ENCODE measurements at places on chromosomes 6 and 20.

GRCh38 chr20:45890985-45891983 lies at the start of the genes CTSA and NEURL2:
Gene CTSA, plus strand, starts transcription at chr20:45891335. Its CDS starts 234 bp downstream, at chr20:45891569.
Gene NEURL2, minus strand, starts transcription at chr20:45891208. Its CDS starts 217 bp downstream, at chr20:45890991.
- peaks cover 19% of the 10 kb centered on the region for H3K4me1 ChIP-seq
- H3K36me3 ChIP-seq: peaks cover 20% of the 10 kb centered on the region
- peak; percentile 69 for DNase-seq
- no peaks in the 10 kb centered on the region for H3K27me3 ChIP-seq
- H3K4me3 ChIP-seq: peak within 1 kb of the TSS; percentile 92

DNA sequence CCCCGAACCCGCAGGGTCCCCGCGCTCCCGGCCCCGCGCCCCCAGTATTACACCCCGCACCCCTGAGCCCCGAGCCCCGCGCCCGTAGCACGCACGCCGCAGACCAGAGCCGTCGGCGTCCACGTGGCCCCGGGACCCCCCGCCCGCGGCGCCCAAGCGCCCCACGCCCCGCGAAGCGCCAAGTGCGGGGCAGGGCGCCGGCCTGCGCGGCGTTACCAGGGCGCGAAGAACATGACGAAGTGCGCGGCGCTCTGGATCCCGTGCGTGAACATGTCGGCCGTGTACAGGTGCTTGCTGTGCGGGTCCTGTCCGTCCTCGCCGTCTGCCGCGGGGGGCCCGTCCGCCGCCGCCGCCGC lies 312 bp downstream of the TXNDC5 start:
- H3K4me3 ChIP-seq: no peak overlapping the region
- DNase-seq: no peak
- peaks cover 7% of the 10 kb centered on the region for H3K4me1 ChIP-seq
- H3K36me3 ChIP-seq: no peaks in the 10 kb centered on the region
- H3K27me3 ChIP-seq: no peaks in the 10 kb centered on the region

DNA sequence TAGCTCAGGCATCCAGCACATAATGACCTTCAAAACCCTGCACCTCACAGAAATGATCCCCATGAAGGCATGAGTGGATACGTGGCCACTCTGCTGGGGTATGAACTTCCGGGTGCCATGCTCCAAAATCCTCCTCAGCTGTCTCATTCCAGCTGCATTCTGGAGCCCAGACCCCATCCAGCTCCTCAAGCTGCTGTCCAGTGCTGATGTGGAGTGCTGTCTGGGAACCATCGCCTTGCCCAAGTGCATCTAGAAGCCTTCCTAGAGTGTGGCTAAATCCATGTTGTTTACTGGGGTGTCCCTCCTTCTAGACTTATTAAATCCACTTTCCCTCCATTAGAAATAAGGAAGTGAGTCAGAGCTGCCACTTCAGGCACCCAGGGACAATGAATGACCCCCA lies 130.8 kb upstream of the PTPRT start:
- no peak overlapping the region for H3K27ac ChIP-seq
- H3K4me3 ChIP-seq: no peak overlapping the region
- no peaks in the 10 kb centered on the region for H3K4me1 ChIP-seq
- peaks cover 18% of the 10 kb centered on the region for H3K27me3 ChIP-seq
- no peak for DNase-seq

GRCh38 chr6:163460307-163460782 lies 45.8 kb downstream of the QKI start:
- peak overlapping the region; percentile 96 for H3K27ac ChIP-seq
- H3K36me3 ChIP-seq: peaks cover 10% of the 10 kb centered on the region
- peak overlapping the region; percentile 82 for H3K4me3 ChIP-seq
- peaks cover 65% of the 10 kb centered on the region for H3K4me1 ChIP-seq

DNA sequence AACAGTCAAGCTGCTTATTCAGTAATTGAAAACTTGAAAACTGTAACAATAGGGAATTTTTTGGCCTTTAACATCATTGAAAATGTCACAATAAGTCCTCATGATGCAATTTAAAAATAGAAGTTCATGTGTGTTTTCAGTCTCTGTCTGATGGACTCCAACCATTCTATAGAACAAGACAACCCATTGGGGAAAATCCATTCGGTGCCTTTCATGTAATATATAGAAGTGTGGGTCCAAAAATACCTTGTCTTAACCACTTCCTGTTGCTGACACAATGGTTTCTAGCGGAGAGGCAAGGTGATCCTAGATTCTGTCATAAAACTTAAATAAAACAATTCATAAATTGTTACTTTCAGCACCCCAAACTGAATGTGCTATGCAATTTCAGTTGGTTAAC lies 1131.3 kb upstream of the MAP3K7 start:
- H3K4me1 ChIP-seq: no peaks in the 10 kb centered on the region
- H3K36me3 ChIP-seq: no peaks in the 10 kb centered on the region
- H3K27me3 ChIP-seq: no peaks in the 10 kb centered on the region
- no peak overlapping the region for H3K4me3 ChIP-seq
- no peak overlapping the region for H3K27ac ChIP-seq
- DNase-seq: no peak

- H3K27ac ChIP-seq: no peak overlapping the region
- H3K4me1 ChIP-seq: no peaks in the 10 kb centered on the region
- H3K36me3 ChIP-seq: no peaks in the 10 kb centered on the region
- no peaks in the 10 kb centered on the region for H3K27me3 ChIP-seq
Measured at GRCh38 chr6:9161731-9162130, 726.4 kb upstream of the SLC35B3 start.

- H3K4me1 ChIP-seq: no peaks in the 10 kb centered on the region
- DNase-seq: no peak
- no peak overlapping the region for H3K4me3 ChIP-seq
Measured at GRCh38 chr6:43078691-43079090, 2.6 kb downstream of the PTK7 start.

DNA sequence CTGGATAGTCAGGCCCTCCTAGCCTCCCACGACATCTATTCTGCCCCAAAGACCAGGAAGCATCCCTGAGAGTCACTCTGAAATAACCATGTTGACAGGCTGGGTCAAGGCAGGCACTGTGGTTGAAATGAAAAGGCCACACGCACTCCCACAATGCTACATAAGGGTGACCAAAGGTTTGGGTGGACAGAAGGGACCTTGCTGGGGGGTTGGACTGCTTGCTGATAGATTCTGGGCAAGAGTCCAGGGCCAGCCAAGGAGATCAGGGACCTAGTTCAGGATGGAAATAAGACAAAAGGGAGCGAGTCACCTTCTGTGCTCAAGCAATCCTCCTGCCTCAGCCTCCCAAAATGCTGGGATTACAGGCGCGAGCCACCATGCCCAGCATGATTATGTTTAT lies 32.5 kb upstream of the DSN1 start:
- DNase-seq: no peak
- H3K27ac ChIP-seq: no peak overlapping the region
- H3K4me3 ChIP-seq: no peak overlapping the region
- H3K27me3 ChIP-seq: no peaks in the 10 kb centered on the region
- H3K36me3 ChIP-seq: peaks cover 3% of the 10 kb centered on the region

DNA sequence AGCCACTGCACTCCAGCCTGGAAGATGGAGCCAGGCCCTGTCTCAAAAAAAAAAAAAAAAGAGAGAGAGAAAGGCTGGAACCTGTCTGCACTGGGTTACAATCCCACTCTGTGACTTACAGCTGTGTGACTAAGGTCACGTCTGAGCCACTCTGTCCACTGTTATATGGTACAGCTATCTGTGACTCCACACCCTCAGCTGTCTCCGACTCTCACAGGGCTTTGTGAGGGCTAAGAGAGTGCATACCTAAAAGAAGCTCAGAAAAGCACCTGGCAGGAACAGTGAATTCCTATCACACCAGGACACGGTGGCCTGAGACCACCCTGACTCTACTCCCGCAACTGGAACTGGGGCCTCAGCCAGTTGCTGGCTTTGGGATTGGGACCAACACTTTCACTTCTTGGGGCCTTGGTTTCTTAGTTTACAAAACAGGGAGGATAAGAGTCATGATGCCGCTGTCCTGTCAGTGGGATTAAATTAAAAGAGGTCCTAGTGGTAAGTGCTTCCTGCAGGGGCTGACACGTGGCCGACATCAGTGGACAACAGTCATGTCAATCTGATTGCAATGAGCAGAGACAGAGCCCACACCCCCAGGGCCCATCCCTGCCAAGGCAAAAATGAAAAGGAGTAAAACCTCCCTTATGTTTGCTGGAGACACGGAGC lies 5.7 kb upstream of the CD93 start:
- H3K27me3 ChIP-seq: peaks cover 19% of the 10 kb centered on the region
- no peaks in the 10 kb centered on the region for H3K4me1 ChIP-seq
- DNase-seq: no peak
- H3K36me3 ChIP-seq: no peaks in the 10 kb centered on the region
- no peak overlapping the region for H3K4me3 ChIP-seq

GRCh38 chr6:112139052-112139451 lies 51.7 kb downstream of the FAM229B start:
- no peak overlapping the region for H3K4me3 ChIP-seq
- H3K27ac ChIP-seq: no peak overlapping the region
- DNase-seq: no peak
- no peaks in the 10 kb centered on the region for H3K36me3 ChIP-seq
- peaks cover 2% of the 10 kb centered on the region for H3K4me1 ChIP-seq
- peaks cover 31% of the 10 kb centered on the region for H3K27me3 ChIP-seq

DNA sequence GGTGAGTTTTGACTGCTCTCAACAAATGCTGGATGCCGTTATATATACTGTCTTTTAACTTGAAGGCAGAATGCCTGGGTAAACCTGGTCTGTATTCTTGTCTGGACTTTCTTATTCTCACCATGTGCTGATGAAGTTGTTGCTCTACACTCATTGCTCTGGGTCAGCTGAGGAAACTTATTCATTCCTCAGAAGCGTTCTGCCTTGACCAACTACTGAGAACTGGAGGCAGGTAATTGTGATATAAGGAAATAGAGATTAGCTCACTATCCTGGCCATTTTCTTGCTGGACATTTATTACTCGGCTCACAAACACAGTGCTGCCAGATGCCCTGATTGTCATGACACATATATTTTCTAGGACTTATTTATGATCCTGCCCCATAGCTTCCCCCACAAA lies 103.6 kb downstream of the DNAH8 start:
- H3K36me3 ChIP-seq: no peaks in the 10 kb centered on the region
- no peak overlapping the region for H3K4me3 ChIP-seq
- H3K27me3 ChIP-seq: peaks cover 93% of the 10 kb centered on the region
- no peak for DNase-seq

- peaks cover 18% of the 10 kb centered on the region for H3K36me3 ChIP-seq
- H3K27ac ChIP-seq: peak overlapping the region; percentile 97
- no peak overlapping the region for H3K4me3 ChIP-seq
- no peaks in the 10 kb centered on the region for H3K27me3 ChIP-seq
- no peak for DNase-seq
Measured at GRCh38 chr6:2862712-2863181, 21.1 kb upstream of the SERPINB1 start.

- no peaks in the 10 kb centered on the region for H3K27me3 ChIP-seq
- DNase-seq: no peak
- peaks cover 28% of the 10 kb centered on the region for H3K36me3 ChIP-seq
- H3K4me3 ChIP-seq: no peak overlapping the region
- H3K4me1 ChIP-seq: peaks cover 37% of the 10 kb centered on the region
- peak overlapping the region; percentile 82 for H3K27ac ChIP-seq
Measured at GRCh38 chr20:63974402-63975200, 4.8 kb downstream of the SAMD10 start.

GRCh38 chr6:88008831-88009231 lies 38.8 kb upstream of the SPACA1 start:
- H3K27me3 ChIP-seq: peaks cover 36% of the 10 kb centered on the region
- H3K4me3 ChIP-seq: no peak overlapping the region
- no peak for DNase-seq
- peaks cover 11% of the 10 kb centered on the region for H3K4me1 ChIP-seq
- no peak overlapping the region for H3K27ac ChIP-seq

- DNase-seq: no peak
- peaks cover 5% of the 10 kb centered on the region for H3K36me3 ChIP-seq
- H3K27ac ChIP-seq: no peak overlapping the region
- H3K4me3 ChIP-seq: no peak overlapping the region
- H3K27me3 ChIP-seq: no peaks in the 10 kb centered on the region
- H3K4me1 ChIP-seq: peaks cover 25% of the 10 kb centered on the region
Measured at GRCh38 chr6:129744201-129744879, 34.4 kb upstream of the ARHGAP18 start.

- H3K36me3 ChIP-seq: no peaks in the 10 kb centered on the region
- no peak overlapping the region for H3K4me3 ChIP-seq
- no peak for DNase-seq
- H3K27ac ChIP-seq: no peak overlapping the region
- peaks cover 17% of the 10 kb centered on the region for H3K27me3 ChIP-seq
Measured at GRCh38 chr6:29763491-29764289, 40.5 kb downstream of the HLA-F start.

DNA sequence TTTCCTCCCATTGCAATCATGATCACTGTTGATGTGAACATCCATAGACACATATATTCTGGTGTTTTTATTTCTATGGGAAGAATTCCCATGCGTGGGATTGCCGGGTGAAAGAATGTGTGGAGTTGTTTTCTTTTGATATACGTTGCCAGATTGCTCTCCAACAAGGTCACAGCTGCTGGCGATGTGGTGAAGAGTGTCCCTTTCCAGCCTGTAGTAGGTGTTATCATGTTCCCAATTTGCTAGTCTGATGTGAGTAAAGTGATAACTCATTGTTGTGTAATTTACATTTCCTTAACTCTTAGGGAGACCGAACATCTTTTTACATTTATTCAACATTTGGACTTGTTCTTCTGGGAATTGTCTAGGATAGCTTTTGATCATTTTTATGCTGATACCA lies 14.5 kb upstream of the ELMO2 start:
- DNase-seq: no peak
- H3K4me1 ChIP-seq: no peaks in the 10 kb centered on the region
- H3K4me3 ChIP-seq: no peak overlapping the region
- H3K27me3 ChIP-seq: peaks cover 41% of the 10 kb centered on the region
- no peaks in the 10 kb centered on the region for H3K36me3 ChIP-seq
- H3K27ac ChIP-seq: no peak overlapping the region

DNA sequence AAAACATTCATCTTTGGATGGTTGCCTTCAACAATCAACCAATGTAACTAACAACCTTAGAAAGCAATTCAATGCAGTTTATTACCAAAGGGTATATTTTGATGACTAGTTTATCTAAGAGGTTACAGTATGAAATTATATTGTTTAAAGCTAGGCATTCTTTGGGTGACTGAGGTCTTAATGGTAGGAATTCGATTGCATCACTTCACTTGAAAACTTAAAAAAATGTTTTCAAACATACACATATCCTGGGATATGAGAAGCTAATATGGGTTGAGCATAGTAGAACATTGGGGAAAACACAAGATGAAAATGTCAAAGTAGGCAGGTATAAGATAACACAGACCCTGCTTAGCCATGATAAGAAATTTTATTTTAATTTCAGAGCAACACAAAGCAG lies 144.6 kb upstream of the BMP5 start:
- H3K4me3 ChIP-seq: no peak overlapping the region
- no peaks in the 10 kb centered on the region for H3K36me3 ChIP-seq
- DNase-seq: no peak

GRCh38 chr20:34268851-34269636 lies 27.8 kb downstream of the ASIP start:
- DNase-seq: no peak
- peaks cover 5% of the 10 kb centered on the region for H3K36me3 ChIP-seq
- H3K27ac ChIP-seq: no peak overlapping the region
- peaks cover 15% of the 10 kb centered on the region for H3K27me3 ChIP-seq
- H3K4me3 ChIP-seq: peak overlapping the region; percentile 65
- peaks cover 10% of the 10 kb centered on the region for H3K4me1 ChIP-seq

Data from central memory CD8-positive, alpha-beta T cell (primary cell).